GM23248 (cell line): ENCODE measurements at places on chromosomes 2 and 18.

DNA sequence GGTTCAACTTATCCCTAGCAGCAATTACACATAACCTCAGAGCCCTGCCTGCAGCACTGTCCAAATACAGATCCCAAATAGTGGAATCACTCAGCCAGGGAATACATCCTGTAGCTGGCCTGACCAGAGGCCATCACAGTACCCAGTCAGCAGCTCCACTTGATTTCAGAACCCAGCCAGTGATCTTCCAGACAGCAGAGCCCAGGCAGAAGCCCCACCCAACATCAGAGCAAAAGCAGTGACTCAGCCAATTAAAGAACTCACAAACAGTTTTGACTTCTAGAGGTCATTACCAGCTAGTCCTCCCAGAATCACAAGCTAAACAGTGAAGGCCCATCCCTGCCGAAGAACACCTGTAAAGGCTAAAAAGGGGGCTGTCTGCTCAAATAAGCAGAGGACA lies 118.0 kb upstream of the SRD5A2 start:
- no peaks in the 10 kb centered on the region for H3K27me3 ChIP-seq
- no peaks in the 10 kb centered on the region for H3K4me1 ChIP-seq
- no peak overlapping the region for H3K4me3 ChIP-seq
- no peak overlapping the region for H3K27ac ChIP-seq
- no peaks in the 10 kb centered on the region for H3K36me3 ChIP-seq

- H3K36me3 ChIP-seq, result no peaks in the 10 kb centered on the region
- H3K27me3 ChIP-seq, result no peaks in the 10 kb centered on the region
- H3K4me3 ChIP-seq, result peak overlapping the region; percentile 63
These were observed 85.2 kb upstream of the NDUFV2 start for GRCh38 chr18:9017167-9017904.

- H3K4me1 ChIP-seq, result peaks cover 15% of the 10 kb centered on the region
- no peak overlapping the region for H3K27ac ChIP-seq
- no peak for DNase-seq
- H3K4me3 ChIP-seq, result no peak overlapping the region
- no peaks in the 10 kb centered on the region for H3K36me3 ChIP-seq
These were observed 47.1 kb downstream of the HDAC4 start for GRCh38 chr2:239353692-239354091.

DNA sequence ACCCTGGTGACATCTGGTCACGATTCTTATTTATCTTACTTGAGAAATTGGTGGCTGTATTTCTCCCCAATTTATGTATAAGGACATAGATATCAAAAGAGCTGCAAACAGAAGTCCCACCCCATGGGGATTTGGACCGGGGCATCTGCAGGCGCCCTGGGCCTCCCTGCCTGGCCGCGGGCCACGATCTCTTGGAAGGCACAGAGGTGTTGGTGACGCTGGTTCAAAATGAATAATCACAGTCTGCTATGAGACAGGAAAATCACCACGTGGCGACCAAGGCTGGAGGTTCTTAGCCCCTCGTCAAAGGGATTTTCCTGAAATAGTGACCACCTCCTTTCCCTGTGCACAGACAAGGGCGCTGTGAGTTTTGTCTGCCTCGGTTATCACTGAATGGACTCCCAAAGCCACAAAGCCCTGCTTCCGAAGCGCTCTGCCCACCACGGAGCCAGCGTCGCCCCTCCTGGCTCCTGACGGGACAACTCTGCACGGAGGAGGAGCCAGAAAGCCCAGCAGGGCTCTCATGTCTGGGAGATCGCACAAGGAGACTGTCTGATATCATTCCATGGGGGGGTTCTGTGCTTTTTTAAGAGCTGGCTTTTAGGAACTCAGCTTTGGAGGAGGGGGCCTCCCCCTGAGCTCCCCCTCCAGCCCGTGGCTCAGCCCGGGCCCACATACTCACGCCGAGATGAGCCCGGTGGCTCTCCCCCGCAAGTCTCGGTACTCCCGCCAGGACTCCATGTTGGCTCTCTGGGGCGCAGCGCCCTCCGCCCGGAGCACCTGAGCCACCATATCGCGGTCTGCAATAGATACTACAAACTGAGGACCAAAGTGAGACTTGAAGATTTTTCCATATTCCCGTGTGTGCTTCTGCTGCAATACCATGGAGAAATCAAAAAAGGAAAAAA lies 14.6 kb downstream of the CYP27C1 start:
- no peak overlapping the region for H3K4me3 ChIP-seq
- H3K4me1 ChIP-seq, result 0 out of 2 replicates have a peak, but pooled peaks cover 3% of the 10 kb centered on the region
- DNase-seq, result no peak
- H3K27me3 ChIP-seq, result no peaks in the 10 kb centered on the region
- no peak overlapping the region for H3K27ac ChIP-seq
